ENCODE measurements at places on chromosomes 6 and 20. TPM values are rescaled to one million over a fixed set of nuclear protein-coding genes. Genes with fewer than 3 reads are reported as not detected.

- DNase-seq: no peak
Measured at GRCh38 chr6:25341923-25342619, 62.9 kb downstream of the CARMIL1 start.

DNA sequence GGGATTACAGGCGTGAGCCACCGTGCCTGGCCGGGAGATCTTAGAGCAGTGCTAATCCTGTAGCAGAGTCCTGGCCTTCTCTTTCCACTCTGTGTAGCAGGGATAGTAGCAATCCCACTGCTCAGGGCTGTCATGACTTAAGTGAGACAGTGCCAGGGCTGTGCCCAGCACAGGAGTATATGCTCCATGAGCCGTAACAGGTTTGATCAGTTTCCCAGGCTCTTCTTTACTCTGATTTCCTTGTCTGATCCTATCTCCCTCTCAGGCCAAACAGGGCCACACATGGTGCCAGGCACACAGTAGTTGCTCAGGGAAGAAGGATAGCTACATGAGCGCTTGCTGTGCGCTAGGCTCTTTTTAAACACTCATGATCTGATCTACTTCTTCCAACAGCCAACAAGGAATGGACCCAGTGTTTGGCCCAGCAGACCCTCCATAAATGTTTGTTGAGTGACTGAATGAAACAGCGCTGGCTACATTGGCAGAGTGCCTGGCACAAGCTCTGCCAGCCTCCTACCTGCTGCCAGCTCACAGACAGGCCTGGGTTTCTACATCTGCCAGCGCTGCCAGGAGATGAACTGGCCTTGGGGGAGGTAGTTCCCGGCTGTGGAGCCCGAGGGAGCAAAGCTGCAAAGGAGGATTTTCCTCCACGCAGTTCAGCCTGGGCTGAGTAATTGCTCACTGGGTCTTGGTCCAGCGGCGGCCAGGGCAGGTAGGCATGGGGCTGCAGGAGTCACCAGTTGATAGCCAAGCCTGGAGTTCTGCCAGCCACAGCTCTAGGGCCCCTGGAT lies 36.9 kb downstream of the SNAI1 start:
- DNase-seq: peak; percentile 80

DNA sequence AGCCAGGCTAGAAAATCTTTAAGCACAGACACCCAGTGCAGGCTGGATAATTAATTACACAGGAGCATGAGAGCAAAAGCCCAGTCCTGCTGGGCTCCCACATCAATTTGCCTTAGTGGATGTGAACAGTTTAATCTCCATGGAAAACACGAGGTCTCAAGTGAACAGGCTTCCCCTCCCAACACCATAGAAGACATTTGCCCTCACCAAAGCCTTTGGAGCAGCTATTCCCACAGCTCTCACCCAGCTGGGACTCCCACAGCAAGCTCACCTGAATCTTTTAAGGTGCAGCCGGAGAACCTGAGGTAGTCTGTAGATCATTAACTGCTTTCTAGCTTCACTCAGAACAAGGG lies 12.0 kb downstream of the TOMM6 start:
- no peak for DNase-seq

- DNase-seq: no peak
Measured at GRCh38 chr6:115220551-115221159, 840.0 kb downstream of the FRK start.

GRCh38 chr20:45311589-45312211 lies 3.6 kb upstream of the MATN4 start:
- DNase-seq: peak; percentile 99

GRCh38 chr6:122676146-122676545 lies 65.9 kb downstream of the PKIB start:
- DNase-seq: no peak

DNA sequence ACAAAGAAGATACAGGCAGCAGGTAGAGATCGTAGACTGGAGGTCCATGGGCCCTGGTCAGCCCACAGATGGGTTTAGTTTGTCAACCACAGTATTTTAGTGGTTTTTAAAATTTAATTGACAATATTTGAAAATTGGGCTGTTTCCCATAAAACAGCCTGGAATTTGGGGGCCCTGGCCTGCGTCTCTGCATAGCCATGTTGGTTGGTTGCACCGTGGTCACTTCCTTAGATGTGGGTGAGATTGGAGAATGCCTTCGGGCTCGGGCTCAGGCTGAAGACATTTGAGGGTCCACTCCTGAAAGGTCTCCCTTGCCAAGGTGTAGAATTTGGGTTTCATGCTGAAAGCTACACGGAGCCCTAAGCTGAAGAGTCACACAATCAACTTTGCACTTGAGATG lies 7.7 kb downstream of the DUSP22 start:
- no peak for DNase-seq

DNA sequence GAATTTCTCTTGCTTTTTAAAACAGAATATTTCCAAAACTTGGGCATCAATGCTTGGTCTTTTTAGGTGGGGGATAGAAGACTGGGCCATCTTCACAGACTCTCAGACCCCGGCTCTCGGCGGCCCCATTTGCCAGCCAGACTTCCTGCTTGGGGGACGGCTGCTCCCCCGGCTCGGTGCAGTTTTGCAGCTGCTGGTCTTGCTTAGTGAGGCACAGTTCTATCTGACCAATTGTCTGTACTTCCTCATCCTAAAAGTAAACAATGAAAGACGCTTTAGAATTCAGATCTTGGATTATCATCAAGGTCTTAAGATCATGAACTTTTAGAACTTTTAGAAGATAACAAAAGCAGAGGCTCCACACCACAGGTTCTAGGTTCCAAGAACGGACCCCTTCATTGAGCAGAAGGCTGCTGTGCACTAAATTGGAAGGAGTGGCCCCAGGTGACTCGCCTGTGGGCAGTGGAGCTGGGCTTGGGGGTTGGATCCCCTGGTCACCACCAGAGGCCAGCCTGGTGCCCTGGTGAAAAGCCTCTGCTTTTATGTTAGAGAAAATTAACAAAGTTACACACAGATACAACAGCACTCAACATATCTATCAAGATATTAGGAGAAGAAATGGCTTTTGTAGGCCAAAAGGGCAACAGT lies 26.7 kb downstream of the RNASET2 start:
- DNase-seq: no peak

Gene TPD52L2
- total RNA-seq: 115 TPM

Gene DUSP15
- total RNA-seq: 1.2 TPM
